ENCODE measurements at places on chromosomes 1 and 21. TPM values are rescaled to one million over a fixed set of nuclear protein-coding genes. Genes with fewer than 3 reads are reported as not detected.

The CD46 gene
- total RNA-seq, result 85.4 TPM

The PLA2G2C gene
- not detected for total RNA-seq

The PADI4 gene
- total RNA-seq, result 0.19 TPM

The SPTA1 gene
- total RNA-seq, result not detected

The SELL gene
- total RNA-seq, result 2.2 TPM

The C1orf105 gene
- 3.3 TPM for total RNA-seq

The RGS13 gene
- not detected for total RNA-seq
